ENCODE measurements at places on chromosomes 12 and 14. TPM values are rescaled to one million over a fixed set of nuclear protein-coding genes. Genes with fewer than 3 reads are reported as not detected.

DENND5B gene
- total RNA-seq, result 61.6 TPM

PGF gene
- total RNA-seq, result 11.8 TPM

TC2N gene
- total RNA-seq, result 12.0 TPM

GARIN6 gene
- not detected for total RNA-seq

ANKRD33 gene
- 4.2 TPM for total RNA-seq

TAS2R8 gene
- not detected for total RNA-seq

GATC gene
- 40.0 TPM for total RNA-seq

SERPINA1 gene
- 6.8 TPM for total RNA-seq

SLC38A2 gene
- 247 TPM for total RNA-seq

ACVR1B gene
- total RNA-seq, result 31.8 TPM

SIVA1 gene
- total RNA-seq, result 125 TPM

TPPP2 gene
- not detected for total RNA-seq

TAS2R42 gene
- total RNA-seq, result not detected

TAS2R30 gene
- total RNA-seq, result 37.2 TPM

SERPINA12 gene
- 0.22 TPM for total RNA-seq

ADAM21 gene
- total RNA-seq, result not detected

TTC8 gene
- total RNA-seq, result 62.3 TPM

LMNTD1 gene
- total RNA-seq, result not detected

LRP1-AS gene
- total RNA-seq, result 3.4 TPM

COL2A1 gene
- total RNA-seq, result 150 TPM

C12orf54 gene
- total RNA-seq, result not detected

WBP11 gene
- total RNA-seq, result 36.7 TPM

MAP3K12 gene
- total RNA-seq, result 34.0 TPM

LRRC43 gene
- total RNA-seq, result 1.6 TPM

NTN4 gene
- total RNA-seq, result 23.0 TPM

SLC10A1 gene
- not detected for total RNA-seq
